ENCODE measurements at places on chromosomes 7 and 10.

DNA sequence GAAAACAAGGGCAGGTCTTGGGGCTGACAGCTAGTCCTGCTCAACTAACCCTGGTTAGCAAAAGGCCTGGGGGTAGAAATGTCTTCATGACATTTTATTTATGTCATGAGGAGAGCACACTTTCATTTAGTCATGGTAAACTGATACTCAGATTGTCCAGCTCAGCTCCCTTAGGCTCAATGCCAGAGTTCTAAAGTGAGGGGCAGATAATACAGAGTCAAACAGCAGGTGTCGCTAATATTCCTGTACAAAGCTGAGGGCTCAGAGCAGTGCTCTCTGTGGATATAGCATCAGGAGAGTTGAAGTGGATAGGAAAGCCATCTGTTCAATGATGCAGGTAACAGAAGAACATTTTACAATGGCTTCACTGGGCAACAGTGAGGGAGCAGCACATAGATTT is 26.8 kb upstream of the CALCR start:
- no peak for DNase-seq

GRCh38 chr7:31935124-31936054 is 134.8 kb downstream of the PDE1C start:
- no peak for DNase-seq

DNA sequence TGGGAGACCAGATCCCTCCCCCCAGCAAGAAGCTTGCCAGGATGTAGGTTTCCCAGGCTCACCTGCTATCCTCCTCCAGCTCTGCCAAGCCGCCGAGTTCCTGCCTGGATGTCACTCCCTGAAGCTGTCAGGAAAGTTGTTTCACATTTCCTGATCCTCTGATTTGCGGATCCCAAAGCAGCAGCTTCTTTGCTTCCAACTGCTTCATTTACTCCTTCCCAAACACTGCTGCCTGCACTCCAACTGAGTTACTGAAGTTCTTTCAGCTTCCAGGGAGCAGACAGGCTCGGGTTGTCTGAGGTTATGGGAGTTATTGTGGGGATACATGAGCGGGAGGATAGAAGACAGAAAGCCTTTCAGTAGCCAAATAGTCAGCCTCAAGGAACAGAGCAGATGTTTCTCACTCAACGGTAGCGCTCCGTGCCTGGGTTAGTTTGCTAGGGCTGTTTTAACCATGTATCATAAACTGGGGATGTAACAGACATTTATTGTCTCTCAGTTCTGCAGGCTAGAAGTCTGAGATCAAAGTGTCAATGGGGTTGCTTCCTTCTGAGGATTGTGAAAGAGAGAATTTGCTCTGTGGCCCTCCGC is 516.0 kb downstream of the REEP3 start:
- DNase-seq = no peak

DNA sequence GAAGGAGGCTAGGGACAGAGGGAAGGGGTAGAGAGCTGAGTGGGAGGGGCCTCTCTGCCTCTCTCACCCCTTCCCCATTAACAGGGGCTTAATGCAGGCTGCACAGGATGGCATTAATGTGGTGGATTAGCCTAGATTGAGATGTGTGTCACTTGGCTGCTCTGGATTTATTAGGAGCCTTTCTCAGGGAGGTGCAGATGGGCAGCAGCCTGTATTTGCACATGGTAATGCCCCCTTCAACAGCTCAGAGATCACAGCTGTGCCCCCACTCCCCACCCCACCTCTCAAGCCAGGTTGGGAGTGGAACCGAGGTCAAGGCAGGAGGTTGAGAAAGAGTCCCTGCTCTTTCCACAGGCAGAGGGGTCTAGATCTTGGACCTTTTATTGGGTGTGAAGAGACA is 7.3 kb downstream of the PITX3 start:
- DNase-seq = no peak

GRCh38 chr10:58341947-58342346 is 7.1 kb downstream of the UBE2D1 start:
- DNase-seq = no peak

- no peak for DNase-seq
Measured at GRCh38 chr7:69457595-69458504, 140.4 kb upstream of the AUTS2 start.
